CD4-positive, alpha-beta T cell (primary cell): ENCODE measurements at places on chromosomes 4 and X.

DNA sequence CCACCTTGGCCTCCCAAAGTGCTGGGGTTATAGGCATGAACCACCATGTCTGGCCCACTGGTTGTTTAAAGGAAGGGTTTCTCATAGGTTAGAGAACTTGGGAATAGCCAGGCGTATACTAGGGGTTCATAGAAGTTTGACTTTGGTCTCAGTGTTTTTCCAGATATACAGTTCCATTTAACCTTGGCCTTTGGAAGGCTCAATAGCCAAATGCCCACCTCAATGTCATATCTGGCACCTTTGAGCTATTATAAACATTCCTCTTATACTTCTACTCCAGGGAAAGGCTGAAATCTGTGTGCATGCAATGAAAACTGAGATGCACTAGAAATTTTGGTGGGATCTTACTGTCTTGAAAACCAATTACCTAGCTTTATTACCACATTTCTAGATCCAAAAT is 47.5 kb upstream of the PROM1 start:
- no peak for DNase-seq

- no peak for DNase-seq
Observed at GRCh38 chr4:94168321-94168720, 39.3 kb upstream of the SMARCAD1 start.

GRCh38 chrX:96756491-96756890 is 71.8 kb downstream of the DIAPH2 start:
- no peak for DNase-seq

DNA sequence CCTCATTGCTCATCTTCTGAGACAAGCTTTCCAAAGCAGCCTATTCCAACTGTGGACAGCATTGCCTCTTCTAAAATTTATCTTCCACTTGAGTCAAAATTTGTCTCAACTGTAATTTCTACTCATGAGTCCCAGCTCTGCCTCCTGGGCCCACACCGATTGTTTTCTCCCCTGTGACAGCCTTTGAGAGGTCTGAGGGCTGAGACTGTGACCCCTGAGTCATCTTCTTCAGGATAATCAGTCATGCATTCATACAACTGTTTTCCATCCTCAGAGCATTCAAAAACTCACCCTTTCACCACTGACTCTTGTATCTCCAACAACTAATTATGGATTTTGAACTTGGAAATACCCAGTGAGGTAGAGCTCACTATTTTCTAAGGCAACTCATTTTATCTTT is 228.1 kb downstream of the EDA2R start:
- DNase-seq: no peak

DNA sequence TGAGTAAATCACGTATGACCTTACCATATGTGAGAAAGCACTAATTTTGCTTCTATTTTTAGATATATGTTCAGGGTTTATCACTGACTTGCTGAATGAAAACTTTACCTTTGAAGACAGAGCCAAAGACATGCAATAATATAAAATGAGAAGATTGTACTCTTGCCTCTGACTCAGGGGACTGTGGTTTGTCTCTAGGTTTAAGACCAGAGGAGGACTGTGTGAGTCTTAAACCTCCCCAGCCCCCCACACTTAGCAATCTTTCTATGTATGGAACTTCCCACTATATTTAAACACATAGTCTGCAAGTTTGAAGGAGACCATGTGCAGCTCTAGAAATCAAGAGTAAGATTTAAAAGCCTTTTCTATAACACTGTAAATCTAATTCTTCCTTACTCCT is 368.7 kb upstream of the FAM241A start:
- no peak for DNase-seq

- DNase-seq: no peak
Observed at GRCh38 chr4:181646864-181647263, 596.3 kb upstream of the TENM3 start.

GRCh38 chr4:92733231-92733630 is 429.5 kb downstream of the GRID2 start:
- DNase-seq: no peak

- DNase-seq: no peak
Observed at GRCh38 chr4:925171-925570, 6.9 kb downstream of the GAK start.

GRCh38 chr4:100898844-100899243 is 381.0 kb upstream of the EMCN start:
- no peak for DNase-seq

DNA sequence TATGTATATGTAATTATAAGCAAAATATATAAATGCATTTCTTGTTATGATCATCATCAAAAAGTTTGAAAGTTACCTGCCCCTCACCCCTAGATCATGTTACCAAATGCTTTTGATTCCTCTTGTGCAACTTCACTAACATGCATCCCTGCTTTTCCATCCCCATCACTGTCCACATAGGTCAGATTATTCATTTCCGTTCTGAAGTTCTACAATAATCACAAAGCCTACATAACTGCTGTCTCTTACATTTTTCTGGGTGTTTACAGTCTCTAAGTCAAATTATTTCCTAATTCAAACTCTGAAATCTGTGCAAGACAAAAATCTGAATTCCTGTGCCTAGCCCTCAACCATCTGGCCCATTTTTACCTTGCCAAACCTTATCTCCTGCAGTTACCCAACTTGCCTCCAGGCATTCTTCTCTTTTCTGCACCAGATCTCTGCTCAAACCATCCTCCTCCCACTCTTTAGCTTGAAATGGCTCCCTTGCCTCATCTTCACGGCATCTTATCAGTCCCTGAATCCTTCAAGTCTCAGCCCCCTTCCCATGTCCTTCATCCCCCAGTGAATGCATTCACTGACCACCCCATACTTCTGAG is 42.4 kb upstream of the SLC39A8 start:
- DNase-seq: no peak

DNA sequence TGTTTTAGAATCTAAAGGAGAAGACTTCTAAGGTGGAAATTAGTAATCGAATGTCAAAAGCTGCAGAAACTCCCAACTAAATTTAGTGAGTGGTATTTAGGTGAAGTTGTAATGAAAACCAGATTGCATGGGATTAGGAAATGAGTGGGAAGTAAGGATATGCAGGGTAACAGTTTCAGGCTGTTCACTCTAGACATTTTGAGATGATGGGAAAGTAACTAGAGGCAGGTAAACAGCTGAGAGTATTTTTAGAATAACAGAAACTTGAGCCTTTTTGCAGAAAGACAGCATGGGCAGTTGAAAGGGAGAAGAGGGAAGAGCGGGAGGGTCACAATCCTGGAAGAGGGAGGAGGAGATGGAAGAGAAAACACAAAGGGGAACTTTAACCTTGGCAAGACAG is 12.7 kb downstream of the SPRY1 start:
- DNase-seq: no peak

DNA sequence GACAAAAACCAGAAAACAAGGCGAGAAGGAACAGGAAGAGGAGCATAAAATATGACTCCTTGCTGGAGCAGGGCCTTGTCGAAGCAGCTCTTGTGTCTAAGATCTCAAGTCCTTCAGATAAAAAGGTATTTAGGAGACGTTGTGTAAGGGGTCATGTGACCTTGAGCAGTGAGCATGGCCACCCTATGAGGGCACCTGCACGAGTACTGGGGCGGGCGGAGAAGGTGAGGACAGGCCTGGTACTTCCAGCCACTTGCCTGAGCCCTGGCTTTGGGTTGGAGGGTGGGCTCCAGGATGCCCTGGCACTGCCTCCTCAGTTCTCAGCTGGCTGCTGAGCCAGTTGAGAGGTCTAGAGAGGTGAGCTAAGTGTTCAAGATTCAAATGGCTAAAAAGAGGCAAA is 29.9 kb downstream of the NSD2 start:
- no peak for DNase-seq
